D721Med (cell line): ENCODE measurements at places on chromosomes 1 and 21.

DNA sequence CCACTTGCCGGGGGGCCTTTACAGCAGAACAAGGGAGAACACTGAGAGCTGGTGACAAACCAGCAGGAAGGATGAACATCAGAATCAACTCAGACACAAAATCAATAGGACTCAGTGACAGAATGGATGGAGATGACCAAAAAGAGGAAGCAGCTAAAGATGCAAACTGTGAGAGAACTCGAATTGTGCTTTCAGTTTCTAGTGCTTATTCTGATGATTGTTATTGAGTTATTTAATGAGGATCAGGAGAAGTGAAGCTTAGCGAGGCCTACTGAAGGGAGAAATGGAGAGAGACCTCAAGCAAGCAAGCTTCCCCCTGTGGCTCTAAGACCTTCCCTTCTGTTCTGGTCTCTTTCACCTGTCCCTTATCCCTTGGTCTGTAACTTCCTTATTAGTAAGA, 30.3 kb upstream of the TMEM125 start:
- no peak for DNase-seq

GRCh38 chr1:4177425-4178150, 277.5 kb upstream of the C1orf174 start:
- no peak for DNase-seq

DNA sequence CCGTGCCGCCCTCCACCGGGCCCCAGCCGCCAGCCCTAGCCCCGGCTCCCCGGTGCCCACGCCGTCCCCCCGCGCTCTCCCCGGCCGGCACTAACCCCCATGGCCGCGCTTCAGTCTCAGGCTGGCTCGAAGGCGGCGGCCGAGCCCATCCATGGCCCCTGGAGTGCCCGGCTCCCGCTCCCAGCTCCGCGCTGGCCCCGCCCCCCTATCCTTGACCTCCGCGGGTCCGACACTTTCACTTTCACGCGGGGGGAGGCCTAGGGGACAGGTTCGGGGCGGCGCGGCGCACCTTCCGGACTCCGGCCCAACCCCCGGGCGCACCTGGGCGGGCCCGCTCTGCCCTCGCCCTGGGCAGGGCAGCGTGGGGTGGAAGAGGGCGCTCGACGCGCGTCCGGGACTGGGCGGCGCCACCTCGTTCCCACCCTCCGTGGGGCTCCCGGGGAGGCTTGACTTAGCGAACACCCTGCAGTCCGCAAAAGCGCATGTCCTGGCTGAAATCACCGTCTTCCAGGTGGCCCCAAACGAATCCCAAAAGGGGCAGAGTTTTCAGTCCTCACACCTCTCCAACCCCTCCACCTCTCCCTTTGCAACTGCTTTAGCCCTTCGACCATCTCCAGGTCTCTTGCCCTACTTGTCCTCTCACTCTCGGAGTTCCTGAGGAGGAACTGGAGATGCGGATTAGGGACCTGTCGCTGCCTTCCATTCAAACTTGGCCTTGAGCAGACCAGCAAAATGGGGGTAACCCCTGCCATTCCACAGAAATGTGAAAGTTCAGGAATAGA, 3.9 kb upstream of the DENND2D start:
- DNase-seq: no peak

DNA sequence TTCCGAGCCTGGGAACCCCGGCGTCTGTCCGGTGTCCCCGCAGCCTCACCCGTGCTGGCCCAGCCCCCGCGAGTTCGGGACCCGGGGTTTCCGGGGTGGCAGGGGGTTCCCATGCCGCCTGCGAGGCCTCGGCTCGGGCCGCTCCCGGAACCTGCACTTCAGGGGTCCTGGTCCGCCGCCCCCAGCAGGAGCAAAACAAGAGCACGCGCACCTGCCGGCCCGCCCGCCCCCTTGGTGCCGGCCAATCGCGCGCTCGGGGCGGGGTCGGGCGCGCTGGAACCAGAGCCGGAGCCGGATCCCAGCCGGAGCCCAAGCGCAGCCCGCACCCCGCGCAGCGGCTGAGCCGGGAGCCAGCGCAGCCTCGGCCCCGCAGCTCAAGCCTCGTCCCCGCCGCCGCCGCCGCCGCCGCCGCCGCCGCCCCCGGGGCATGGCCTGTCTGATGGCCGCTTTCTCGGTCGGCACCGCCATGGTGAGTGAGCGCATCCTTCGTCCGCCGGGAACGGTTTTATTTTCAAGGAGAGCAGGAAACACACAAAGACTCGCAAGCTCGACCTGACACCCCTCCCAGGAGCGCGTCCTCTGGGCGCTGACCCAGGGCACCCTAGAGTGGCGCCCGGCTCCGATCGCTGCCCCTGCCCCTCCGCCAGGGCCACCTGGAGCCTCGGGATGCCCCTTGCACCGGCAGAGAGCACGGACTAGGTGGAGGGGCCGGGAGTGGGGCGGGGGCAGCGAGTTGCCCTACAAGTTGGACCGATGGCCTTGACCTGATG, at the start of gene ABCG1:
TSS of gene ABCG1 (plus strand) at position 305 of the 770 bp plus-strand sequence. CDS start at position 428, 123 bp downstream.
- DNase-seq: peak; percentile 64

DNA sequence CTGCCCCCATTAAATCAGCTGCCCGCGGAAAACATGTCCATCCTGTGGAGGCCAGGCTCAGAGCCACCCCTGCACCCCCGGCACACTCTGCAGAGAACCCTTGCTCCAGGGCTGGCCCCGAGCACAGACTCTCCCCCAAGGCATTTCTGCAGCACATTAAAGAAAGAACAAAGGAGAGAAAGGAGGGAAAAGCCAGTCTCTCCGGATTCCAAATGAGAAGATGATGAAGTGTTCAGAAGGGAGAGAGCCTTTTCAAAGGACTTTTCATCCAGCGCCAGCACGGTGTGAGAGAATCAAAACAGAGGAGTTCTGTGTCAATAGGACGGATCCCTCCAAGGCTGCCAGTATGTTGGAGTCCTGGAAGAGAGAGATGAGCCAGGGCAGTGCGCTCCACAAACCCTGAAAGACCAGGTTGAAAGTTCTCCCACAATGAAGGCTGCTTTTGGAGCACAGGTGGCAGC, 498.3 kb downstream of the NPHP4 start:
- no peak for DNase-seq

DNA sequence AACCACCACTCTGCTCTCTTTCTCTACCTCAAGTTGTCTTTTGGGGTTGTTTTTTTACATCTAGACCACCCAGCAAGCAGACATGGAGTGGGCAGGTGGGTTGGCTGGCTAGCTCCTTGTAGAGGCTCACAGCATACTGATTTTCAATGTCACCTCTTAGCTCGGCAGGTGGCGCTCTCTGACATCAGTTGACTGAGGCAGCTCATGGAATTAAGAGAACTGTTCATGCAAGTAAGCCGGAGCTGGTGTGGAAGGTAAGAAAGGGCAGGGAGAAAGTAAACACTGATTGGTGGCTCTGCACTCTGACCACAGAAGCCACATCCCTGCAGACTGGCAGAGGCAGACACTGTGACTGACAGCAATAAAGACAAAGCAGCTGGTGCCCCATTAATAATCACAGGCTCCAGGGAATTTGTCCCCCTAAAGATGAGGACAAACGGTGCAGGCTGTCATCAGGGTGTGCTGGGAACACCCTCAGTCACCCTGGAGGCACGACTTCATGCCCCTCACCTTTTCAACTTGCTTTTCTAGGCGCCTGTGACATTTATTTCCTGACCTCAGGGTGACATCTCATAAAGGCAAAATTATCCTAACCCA, 226.8 kb downstream of the LMX1A start:
- DNase-seq: peak; percentile 81

GRCh38 chr1:163307479-163308171, 14.1 kb upstream of the NUF2 start:
- no peak for DNase-seq

DNA sequence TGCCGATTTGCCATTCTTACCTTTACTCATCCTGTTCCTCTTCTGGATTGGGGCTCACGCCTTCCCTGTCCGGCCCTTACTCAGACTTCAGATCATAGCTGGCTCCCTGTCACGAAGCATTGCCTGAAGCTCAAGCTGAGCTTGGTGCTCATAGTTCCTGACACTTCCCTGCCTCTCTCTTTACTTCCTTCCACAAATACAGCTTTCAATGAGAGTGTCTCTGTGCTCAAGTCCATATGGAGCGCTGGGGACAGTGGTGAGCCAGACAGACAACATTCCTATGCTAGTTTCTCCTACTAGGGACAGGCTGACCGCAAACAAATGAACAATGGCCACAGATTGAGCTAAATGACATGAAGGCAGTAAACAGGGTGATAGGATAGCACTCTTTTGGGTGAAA, 38.1 kb downstream of the HHAT start:
- no peak for DNase-seq

DNA sequence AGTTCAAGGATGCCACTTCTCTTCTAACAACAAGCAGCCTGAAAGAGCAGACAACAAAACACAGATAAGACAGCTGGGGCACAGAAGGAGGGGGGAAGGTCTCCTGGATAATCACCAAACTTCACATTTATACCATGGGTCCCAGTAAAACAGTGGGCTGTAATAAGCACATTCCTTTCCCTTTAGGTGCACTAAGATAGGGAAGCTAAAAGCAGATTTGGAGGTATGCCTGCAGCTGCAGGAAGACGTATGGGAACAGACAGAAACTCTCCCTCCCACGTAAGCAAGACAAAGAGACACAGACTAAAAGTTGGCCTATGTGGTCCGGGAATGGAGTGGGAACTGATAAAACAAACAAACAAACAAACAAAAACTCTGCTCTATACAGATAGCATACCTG, 612.1 kb downstream of the MRPL39 start:
- no peak for DNase-seq

- DNase-seq: no peak
Observed at GRCh38 chr1:164382384-164382783, 176.6 kb upstream of the PBX1 start.
